ENCODE measurements at places on chromosomes 7 and 10. TPM values are rescaled to one million over a fixed set of nuclear protein-coding genes. Genes with fewer than 3 reads are reported as not detected.
A peak's percentile ranks its signal among the peaks of the same experiment; 100 is the strongest.

Gene OR6V1
- total RNA-seq, result not detected

Gene WEE2
- total RNA-seq, result not detected

- DNase-seq, result no peak
Observed at GRCh38 chr10:86020134-86020533, 346.5 kb downstream of the GRID1 start.

DNA sequence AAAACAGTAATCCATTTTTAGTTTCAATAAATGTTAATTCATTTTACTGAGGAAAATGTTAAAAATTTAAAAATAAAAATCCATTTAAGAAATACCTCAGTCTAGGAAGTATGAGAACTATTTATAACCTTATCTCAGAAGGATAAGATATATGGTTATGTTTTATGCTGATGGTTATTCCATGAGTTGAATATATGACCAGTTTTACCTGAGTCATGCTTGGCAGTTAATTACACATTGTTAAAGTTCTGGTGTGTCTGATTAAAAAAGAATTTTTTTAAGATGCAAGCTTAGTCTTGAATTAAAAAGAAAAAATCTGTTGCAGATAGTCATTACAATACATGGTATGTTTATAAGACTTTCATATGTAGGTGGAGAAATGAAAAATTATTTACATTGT lies 191.7 kb downstream of the ARL4A start:
- no peak for DNase-seq

DNA sequence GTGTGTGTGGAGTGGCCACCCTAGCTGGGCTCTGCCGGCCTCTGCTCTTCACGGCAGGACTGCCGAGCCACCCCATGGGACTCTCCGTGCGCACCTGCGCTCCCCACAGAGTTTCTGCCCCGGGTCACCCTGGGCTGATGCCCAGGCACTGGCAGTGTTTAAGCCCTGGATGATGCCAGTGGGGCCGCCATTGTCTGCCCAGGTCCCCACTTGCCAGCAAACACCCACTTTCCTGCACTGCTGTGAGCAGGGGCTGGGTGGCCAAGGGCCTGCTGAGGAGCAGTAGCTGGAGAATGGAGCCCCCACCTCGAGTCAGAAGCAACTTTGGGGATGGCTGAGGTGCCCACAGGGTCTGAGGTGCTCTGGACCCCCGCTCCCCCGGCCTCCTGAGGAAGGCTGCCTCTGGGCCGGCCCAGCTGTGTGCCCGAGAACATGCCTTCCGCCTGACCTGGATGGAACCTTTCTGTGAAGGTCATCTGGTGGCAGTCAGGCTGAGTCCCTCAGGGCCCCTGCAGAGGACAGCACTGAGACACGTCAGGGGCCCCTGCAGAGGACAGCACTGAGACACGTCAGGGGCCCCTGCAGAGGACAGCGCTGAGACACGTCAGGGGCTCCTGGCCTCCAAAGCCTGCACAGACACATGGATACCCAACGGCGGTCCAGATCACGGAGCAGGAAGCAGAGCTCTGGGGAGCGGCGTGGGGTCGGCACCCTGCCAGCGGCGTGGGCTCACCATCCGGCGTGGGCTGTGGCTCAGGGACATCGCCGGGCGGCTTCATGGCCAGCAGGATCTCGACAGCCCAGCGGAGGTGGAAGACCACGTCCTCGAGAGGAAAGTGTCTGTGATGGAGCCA lies 62.0 kb downstream of the CFAP46 start:
- DNase-seq, result no peak

DNA sequence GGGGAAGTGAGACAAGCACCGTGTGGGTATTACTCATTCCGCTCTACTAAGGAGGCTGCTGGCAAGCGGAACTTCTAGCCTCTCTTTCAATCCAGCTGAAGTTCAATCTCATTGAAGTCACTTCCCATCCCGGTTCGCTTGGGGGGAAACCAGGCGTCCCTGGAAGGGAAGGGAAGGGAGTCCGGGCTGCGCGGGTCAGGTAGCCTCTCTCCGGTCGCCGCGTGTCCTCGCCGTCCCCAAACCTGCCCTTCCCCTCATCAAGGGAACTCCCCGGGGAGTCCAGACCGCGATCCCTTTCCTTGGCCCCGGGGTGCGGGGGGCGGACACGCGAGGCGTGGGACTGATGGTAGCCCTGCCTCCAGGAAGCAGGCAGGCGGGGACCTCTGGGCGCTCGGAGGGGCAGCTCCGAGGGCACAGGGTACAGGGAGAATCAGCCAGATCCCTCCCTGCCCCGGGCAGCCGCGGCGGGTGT lies 598 bp upstream of the ZEB1 start:
- peak; percentile 94 for DNase-seq

DNA sequence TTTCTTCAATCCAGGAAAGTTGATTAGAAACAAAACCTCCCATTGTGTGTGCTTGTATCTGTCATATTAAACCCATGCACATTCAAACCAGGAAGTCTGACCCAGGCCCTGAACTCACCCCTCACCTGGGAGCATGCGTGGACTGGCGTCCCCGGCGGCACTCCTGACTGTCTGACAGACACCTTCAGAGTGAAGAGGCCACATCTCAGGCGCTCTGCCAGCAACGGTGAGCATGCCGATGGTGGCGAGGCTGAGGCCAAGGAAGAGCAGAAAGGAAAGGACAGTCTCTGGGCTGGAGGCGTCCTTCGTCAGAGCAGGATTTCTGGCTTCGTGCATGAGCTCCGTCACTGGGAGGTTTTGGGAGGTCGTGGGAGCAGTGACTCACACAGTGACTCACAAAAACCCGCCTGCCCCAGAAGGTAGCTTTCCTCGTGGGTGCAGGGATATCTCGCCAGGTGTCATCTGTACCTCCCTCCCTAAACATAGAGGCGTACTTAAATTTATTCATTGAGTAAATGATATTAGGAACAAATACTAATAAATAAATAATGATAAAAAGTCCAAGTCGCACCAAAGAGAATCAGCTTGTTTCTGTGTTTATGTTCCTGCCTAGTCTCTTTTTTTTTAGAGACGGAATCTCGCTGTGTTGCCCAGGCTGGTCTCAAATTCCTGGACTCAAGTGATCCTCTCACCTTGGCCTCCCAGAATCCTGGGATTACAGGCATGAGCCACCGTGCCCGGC lies 13.5 kb downstream of the IQCE start:
- DNase-seq, result no peak

Measured in Karpas-422 (cell line).